ENCODE measurements at places on chromosomes 5 and 9.

GRCh38 chr9:118423721-118424120 lies 719.5 kb downstream of the TLR4 start:
- DNase-seq = no peak

DNA sequence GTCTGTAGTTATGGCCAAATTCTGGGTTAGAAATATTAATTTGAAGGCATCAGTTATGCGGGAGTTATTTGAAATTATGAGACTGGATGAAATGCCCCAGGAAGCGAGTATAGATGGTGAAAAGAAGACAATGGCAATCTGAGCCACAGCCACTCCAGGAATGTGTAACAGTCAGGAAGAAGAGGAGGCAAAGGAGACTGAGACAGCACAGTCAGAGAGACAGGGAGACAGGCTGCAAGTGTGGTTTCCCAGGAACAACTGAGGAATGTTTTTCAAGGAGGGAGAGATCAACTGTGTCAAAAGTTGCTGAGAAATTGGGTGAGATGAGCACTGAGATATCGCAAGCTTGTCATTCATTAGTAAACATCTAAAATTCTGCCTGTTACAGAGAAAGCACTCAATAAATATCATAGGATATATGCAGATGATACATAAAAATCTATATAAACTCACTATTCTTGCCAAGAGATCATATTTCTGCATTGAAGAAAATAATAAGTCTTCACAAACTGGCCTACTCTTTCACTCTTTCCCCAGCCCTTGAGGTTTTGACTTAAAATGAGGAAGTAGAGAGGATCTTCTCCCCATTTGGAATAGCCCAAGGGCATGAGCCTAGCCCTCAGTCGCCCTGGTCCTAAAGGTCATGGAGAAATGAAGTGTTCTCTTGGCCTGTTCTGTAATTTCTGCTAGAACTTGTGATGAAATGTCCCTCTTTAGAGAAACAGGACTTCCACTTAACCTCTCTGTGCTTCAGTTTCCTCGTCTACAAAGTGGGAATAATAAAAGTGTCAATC lies 48.5 kb upstream of the RLN1 start:
- no peak for DNase-seq

- no peak for DNase-seq
These were observed 126.1 kb downstream of the SV2C start for GRCh38 chr5:76209297-76209696.

- no peak for DNase-seq
These were observed 201.7 kb downstream of the GADD45G start for GRCh38 chr9:89806371-89807100.

DNA sequence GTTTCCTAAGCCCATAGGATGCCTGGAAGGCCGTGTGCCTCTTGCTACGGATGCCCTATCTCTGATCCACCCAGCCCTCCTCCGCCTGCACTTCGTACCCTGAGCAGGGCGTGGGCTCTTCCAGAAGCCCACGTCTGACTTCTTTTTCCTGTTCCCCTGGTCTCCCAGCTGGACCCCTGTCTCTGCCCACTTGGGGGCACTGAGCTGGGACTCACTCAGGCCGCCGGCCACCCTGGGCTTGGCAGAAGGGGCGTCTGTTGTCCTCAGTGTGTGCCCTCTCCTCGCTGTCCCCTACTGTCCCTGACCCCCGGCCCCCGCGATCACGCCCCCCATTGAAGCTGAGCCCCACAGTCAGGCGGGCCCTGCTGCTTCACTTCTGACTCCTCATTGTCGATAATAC lies 22.0 kb upstream of the RXRA start:
- DNase-seq = no peak

DNA sequence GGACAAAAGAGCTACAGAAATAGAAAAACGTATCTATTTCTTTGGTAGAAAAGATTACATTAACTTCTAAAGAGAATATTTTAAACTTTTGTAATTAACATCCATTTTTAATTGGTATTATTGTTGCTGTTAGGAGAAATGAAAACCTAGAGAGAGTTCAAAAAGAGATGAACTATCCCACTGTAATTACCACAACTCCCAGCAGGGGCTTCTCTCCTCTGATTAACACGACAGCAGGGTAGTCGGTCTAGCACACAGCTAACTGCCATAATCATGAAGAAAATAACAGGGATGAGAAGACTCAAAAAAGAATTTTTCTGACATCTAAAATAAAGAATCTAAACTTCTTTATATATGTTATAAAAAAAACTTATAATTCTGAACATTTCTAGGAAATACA lies 86.2 kb upstream of the CDH9 start:
- no peak for DNase-seq

DNA sequence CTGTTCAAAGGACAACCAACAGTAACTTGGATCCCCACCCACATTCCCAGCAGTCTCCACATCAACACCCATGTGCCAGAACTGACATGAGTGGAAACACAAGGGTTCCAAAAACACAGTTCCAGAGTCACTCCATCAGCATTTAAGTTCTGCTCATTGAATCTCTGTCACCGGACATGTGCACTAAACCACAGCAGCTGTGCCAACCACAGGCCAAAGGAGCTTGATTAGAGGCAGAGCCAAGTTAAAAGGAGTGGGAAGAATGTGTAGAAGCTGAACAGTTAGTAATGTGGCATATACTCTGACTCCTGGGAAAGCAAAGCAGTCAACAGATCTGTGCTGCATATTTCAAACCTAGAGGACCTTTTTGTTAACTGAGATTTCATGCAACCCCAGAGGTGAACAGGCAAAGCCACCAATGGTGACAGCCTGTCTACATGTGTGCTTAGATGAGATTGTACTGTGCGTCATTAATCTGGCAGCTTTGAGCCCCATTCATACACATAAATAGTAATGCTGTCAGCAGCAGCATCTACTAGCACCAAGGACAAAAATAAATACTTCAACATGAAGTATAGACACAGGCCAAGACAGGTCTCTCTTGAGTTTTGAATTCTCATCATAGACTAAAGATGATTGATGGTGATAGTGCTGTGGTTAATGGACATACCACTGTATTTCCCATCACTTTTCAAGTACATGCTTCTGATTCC lies 16.4 kb upstream of the FST start:
- DNase-seq = no peak

DNA sequence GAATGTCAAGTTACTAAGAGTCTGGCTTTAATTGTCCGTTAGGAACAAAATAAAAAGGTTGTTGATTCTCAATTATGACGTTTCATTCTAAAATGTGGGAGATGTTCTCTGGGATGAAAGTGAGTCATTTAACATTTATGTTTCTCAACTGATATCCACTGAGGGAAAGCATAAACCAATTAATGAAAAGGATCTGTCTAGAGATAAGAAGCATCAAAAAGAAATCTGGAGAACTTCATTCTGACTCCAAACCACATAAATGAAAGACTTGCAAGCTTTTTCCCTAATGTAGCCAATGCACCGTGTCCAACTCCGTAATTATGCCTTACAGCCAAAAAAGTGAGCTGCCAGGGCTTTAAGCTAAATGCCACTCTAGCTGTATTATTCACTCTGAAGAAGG lies 654.2 kb downstream of the TLE1 start:
- no peak for DNase-seq

DNA sequence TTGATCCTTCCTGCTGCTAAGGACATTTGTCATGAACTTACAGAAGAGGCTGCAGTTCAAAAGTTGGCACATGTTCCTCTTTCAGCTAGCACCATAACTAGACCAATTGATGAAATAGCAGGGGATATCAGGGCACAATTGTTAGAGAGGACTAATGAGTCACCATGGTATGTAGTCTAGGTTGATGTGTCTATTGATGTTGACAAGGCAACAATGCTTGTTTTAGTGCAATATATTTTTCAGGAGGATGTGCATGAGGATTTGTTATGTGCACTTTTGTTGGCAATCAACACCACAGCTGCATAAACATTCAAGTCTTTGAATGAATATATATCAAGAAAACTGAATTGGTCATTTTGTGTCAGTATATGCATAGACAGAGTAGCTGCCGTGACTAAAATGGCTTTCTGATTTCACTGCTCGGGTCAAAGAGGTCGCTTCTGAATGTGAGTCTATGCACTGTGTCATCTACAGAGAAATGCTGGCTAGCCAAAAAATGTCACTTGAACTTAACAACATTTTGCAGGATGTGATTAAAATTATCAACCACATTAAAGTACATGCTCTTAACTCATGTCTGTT lies 68.0 kb downstream of the FGF10 start:
- no peak for DNase-seq

DNA sequence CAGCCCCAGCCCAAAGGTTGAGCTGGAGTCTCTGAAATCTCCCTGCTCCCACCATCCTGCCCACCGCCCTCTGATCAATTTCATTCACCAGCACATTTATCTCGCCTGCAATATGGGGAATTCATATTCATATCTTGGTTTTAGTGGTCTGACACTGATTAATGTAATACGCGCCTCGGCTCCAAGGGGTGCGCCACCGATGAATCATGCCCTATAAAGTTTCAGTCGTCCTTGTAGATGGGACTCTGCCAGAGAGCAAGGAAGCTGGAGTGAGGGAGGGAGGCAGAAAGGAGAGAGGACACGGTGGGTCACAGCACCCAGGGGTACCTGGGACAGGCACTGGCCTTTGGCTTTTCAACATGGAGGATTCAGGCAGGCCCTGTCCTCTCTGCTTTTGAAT lies 8.9 kb downstream of the IRX1 start:
- no peak for DNase-seq

DNA sequence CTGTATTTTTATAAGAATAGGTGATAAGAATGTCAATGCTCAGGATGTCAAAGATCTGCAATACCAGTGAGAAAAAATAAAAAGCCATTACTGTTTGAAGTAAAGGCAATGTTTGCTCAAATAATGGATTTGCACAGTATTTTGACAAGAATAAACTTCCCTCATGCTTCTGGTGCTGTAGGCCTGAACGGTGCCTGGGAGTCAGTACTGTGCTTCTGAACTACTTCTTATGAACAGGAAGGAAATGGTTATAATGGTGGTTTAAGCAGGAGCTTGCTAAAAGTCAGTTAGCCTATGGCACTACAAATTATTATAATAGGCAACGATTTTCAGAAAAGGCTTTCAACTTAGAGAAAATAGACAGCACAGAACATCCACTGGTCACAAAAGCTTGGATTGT lies 548.3 kb upstream of the CDH18 start:
- DNase-seq = no peak

- DNase-seq = no peak
These were observed 93.4 kb upstream of the SLC30A5 start for GRCh38 chr5:69000216-69000919.

DNA sequence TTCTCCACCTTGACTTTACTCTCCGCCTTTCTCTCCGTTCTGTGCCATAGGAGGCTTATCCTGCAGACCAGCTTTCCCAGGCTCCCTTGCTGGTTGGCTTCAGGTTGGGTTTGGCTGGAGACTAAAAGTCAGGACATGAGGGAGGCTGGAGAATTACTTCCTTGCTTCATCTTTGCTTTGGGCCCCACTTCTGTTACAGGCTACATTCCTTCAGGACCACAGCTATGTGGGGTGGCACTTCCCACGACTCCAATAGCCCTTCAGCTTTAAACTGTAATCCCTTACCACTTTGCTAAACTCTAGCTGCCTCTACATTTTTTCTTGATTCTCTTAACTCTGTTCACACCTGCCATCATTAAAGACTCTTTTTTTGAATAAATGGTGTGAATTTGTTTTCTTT lies 186.7 kb upstream of the NR4A3 start:
- DNase-seq = no peak

GRCh38 chr5:138649316-138649720 lies 74.1 kb upstream of the HSPA9 start:
- DNase-seq = no peak

GRCh38 chr9:2526071-2526828 lies 95.3 kb upstream of the VLDLR start:
- no peak for DNase-seq

- no peak for DNase-seq
These were observed 32.9 kb downstream of the OTULINL start for GRCh38 chr5:14614490-14614889.

DNA sequence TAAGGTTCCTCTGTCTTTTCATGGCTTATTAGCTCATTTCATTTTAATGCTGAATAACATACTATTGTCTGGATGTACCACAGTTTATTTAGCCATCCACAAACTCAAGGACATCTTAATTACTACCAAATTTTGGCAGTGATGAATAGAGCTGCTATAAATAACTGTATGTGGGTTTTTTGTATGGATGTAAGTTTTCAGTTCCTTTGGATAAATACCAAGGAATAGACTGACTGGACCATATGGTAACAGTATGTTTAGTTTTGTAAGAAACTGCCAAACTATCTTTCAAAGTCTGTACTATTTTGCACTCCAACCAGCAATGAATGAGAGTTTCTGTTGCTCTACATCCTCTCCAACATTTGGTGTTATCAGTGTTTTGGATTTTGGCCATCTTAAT lies 38.7 kb downstream of the SCAMP1 start:
- DNase-seq = no peak

- DNase-seq = no peak
These were observed 137.1 kb downstream of the GABRB2 start for GRCh38 chr5:161409471-161409870.

- no peak for DNase-seq
These were observed 19.6 kb downstream of the MFAP3 start for GRCh38 chr5:154058055-154059038.

GRCh38 chr9:72592502-72593403 lies 71.3 kb downstream of the TMC1 start:
- DNase-seq = no peak

GRCh38 chr9:78963911-78964310 lies 607.9 kb upstream of the TLE4 start:
- no peak for DNase-seq

DNA sequence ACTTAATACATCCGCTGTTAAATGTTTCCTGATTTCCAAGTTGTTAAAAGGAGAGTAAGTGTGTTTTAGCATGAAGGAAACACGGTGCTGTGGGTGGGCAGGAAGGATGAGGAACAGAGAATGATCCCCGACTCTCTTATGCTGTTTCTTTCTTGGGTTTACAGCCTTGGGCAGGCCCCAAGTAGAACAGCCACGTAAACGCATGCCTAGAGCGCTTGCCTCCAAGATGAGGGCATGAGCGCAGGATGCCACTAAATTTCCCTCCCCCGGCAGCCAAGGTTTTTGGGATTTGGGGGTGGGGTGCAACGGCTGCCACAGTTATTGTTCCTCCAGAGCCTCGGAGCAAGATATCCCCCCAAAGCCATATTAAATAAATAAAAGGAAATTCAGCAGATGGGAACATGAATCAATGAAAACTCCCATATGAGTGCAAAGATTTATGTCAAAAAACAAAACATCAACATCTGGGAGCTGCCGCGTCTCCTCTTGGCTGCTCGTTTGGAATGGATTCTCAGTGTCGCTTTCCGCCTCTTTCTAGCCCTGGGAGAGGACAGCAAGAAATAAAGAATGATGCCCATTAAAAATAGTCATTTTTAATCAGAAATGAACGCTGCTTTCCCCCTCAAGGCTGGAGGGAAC lies 10.0 kb upstream of the DELE1 start:
- no peak for DNase-seq

DNA sequence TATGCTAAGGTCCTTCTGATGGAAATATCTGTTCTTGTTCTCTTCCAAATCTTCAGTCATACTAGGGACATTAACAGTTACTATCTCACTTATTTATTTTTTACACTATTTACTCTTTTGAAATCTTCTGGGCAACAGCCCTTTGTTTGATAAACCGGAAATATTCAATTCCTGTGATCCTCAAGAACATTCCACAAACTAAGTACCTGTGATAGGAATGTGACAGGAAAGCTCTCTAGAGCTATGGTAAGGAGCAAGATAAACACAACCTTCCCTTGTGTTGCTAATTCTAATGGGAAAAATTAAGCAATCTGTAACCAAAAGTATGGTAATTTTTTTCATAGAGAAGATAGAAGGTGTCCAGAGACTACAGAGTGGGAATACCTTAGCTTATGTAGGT lies 22.0 kb upstream of the ANKRD34B start:
- DNase-seq = no peak

GRCh38 chr5:168962306-168962705 lies 338.6 kb downstream of the SLIT3 start:
- DNase-seq = no peak

Measured in activated naive CD4-positive, alpha-beta T cell (primary cell).